T-helper 17 cell (primary cell): ENCODE measurements at places on chromosomes 7 and 10.

DNA sequence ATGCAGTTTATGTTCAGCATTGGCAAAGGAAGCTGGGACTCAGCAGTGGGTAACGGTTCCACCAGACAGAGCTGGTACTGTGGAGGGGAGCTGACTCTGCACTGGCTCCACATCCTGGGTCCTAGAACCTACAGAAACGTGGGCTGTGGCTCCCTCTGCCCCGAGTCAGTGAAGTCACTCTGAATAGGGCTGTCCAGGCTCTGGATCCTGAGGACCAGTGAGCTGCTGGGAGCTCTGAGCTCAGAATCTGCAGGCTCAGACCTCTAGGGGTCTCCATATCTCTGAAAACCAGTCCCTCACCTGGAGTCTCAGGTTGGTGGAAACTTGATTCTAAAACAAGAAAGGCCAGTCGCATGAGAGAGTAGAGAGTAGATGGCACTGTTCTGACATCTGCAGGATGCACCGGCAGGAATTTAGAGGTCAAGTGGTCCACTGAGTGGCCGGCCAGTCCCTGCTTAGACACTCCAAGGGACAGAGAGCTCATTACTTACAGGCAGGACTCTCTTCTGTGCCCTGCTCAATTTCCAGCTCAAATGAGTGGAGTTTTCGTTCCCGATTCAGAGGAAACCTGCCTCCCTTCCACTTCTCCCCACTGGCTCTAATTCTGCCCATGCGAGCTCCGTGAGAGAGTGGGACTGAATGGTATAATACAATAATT lies 18.6 kb downstream of the NPFFR1 start:
- peaks cover 3% of the 10 kb centered on the region for H3K4me1 ChIP-seq
- H3K27me3 ChIP-seq = peaks cover 11% of the 10 kb centered on the region
- no peak overlapping the region for H3K27ac ChIP-seq
- no peak for DNase-seq

DNA sequence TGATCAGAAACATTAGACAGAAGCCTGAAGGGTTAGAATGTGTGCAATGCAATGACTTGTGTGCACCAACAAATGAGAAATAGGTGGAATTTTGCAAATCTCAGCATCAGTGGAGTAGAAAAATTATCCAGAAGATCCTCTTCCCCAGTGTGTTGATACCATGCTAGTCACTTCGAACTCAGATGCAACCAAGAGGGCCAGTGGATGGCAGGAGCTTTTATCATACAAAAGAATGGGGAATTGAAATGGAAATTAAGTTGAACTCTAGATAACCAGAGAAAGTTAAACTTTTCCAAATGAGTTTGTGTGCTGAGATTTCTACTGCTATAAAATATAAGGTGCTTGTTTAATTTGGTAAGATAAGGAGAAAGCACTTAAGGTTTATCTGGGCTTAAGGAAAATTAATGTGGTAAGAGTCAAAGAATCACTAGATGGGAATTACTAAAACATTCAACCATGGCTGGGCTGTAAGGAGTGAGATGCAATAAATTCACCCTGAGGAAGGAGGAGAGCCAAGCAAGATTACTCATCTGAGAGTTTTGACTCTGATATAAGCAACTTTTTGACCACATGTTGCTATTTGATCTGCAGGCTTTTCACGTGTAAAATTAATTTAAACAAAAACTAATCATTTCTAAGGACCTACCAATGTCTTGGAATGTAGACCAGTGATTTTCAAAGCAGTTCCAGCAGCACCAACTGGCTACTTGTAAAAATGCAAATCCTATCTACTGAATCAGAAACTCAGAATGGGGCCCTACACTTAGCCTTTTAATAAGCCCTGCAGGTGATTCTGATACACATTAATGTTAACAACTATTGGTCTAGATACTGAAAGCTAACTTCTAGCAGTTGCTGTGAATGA lies 113.2 kb downstream of the CDC14C start:
- no peak overlapping the region for H3K27ac ChIP-seq
- no peaks in the 10 kb centered on the region for H3K27me3 ChIP-seq
- H3K36me3 ChIP-seq = no peaks in the 10 kb centered on the region
- no peak for DNase-seq
- no peaks in the 10 kb centered on the region for H3K4me1 ChIP-seq
- no peak overlapping the region for H3K4me3 ChIP-seq

DNA sequence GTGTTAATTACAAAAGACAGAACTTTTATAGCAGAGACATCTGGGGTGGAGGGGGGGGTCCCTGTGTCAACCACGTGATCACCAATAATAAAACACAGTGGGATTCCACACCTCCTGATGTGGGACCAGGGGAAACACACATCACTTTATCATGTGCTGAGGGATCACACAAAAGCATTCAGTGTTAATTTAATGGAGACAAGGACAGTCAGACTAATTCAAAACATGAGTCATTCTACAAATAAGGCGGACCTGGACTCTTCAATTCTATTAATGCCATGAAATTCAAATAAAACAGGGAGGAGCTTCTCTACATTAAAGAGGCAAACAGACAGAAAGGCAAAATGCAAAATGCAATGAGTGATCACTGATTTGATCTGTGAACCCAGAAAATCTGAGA lies 67.3 kb upstream of the PFKP start:
- peaks cover 2% of the 10 kb centered on the region for H3K4me1 ChIP-seq
- no peak for DNase-seq
- H3K27ac ChIP-seq = peak overlapping the region; percentile 5
- H3K4me3 ChIP-seq = no peak overlapping the region

- peaks cover 2% of the 10 kb centered on the region for H3K4me1 ChIP-seq
- H3K27ac ChIP-seq = no peak overlapping the region
- no peak overlapping the region for H3K4me3 ChIP-seq
- H3K36me3 ChIP-seq = no peaks in the 10 kb centered on the region
Measured at GRCh38 chr10:7696545-7696944, 6.6 kb upstream of the ITIH2 start.

DNA sequence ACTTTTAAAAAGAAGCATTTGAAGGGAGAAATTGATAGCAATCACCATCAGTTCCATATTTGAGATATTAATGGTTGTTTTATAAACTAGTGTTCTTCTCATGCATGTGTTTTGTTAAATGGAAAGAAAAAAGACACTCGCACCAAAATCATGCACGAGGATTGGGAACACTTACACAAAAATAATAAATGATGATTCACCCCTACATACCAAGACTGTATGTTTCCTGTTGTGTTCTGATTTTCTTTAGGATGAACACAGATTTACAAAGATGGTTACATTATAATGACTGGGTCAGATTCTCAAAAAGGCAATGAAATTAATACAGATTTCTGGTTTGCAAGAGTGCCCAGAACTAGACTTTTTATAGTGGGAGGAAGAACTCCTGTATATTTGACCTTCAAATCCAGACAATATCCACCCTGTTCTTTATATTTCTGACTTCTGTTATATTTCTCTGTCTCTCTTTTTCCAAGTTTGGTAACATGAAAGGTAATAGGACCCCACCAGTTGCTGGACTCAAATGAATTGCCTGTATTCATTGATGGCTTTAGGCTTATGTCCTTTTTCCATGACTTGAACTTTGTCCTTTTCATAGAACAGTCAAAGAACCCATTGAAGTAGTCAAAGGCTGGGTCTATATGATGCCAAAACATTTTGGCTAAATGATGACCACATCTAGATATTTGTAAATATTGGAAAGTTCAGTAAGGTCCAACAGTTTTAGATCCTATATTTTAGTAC lies 54.4 kb downstream of the SEMA3A start:
- no peak overlapping the region for H3K4me3 ChIP-seq
- no peaks in the 10 kb centered on the region for H3K27me3 ChIP-seq
- H3K36me3 ChIP-seq = no peaks in the 10 kb centered on the region
- H3K4me1 ChIP-seq = no peaks in the 10 kb centered on the region
- H3K27ac ChIP-seq = no peak overlapping the region

GRCh38 chr10:110504111-110504735 lies 6.5 kb downstream of the DUSP5 start:
- peaks cover 4% of the 10 kb centered on the region for H3K36me3 ChIP-seq
- peak overlapping the region; percentile 99 for H3K4me3 ChIP-seq
- DNase-seq = no peak
- no peaks in the 10 kb centered on the region for H3K27me3 ChIP-seq
- H3K4me1 ChIP-seq = peaks cover 74% of the 10 kb centered on the region
- H3K27ac ChIP-seq = peak overlapping the region; percentile 97

DNA sequence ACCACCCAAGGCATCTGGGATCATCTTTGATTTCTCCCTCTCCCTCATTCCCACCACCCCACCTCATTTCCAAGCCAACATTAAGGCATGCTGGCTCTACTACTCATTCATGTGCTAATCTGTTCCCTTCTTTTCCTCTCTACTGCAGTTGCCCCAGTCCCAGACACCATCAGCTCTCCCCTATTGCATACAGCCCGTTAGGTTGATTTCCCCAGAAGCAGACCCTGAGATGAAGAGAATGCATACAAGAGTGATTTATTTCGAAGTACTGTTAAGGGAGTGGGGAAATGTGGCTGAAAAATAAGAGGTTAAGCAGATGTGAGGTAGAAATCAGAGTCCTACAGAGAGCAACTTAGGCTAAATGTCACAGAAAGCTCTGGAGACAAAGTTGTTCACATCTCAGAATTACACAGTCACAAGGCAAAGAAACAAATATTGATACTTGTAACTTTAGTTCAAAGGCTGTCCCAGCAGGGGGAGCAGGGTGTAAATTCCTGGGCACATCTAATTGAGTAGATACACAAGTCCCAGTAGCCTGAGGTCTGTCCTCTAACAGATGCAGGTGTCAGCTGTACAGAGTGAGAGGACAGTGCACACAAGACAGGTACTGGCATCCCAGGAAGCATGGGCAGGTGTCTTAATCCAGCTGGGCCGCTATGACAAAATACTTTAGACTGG lies 20.9 kb downstream of the AKR1D1 start:
- H3K4me3 ChIP-seq = no peak overlapping the region
- peaks cover 6% of the 10 kb centered on the region for H3K36me3 ChIP-seq
- DNase-seq = no peak

- DNase-seq = no peak
Measured at GRCh38 chr7:47227762-47228177, 354.1 kb downstream of the TNS3 start.

DNA sequence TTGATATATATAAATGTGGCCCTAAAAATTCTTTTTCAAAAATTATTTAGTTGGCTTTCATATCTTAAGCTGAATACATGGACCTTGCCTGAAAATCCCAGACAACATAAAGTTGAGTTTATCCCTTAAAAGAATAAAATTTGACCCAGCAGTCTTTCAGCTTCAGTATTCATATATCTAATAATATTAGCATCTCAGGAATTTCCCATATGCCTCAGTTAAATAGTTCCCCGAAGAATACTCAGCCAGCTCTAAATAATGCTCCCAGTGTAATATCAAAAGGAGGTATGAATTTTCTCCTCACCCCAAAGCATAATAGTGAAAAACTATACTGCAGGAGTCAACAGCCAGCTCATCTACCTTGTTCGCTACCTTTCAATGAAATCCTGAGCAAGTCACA lies 145.9 kb downstream of the CTNNA3 start:
- no peak for DNase-seq
- peaks cover 2% of the 10 kb centered on the region for H3K4me1 ChIP-seq
- no peaks in the 10 kb centered on the region for H3K36me3 ChIP-seq
- H3K27ac ChIP-seq = no peak overlapping the region
- no peak overlapping the region for H3K4me3 ChIP-seq

DNA sequence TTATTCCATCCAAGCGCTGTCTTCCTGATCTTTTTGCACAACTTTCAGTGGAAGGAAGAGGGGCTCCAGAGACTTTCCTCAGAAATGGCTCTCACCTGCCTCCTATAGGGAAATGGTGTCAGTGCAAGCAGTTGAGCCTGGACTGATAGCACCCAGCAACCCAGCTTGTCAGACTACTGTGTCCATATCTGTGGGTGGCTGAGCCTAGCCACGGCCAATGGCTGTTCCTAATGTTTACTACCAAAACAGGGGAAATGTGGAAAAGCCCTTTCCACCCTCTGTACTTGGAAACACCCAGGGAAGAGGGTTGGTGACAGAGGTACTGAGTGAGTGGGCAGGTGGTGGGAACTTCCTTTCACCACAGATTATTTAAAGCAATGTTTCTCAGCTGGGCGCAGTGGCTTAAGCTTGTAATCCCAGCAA lies 4.3 kb upstream of the YKT6 start:
- no peak for DNase-seq
- peaks cover 34% of the 10 kb centered on the region for H3K27me3 ChIP-seq
- no peak overlapping the region for H3K4me3 ChIP-seq

DNA sequence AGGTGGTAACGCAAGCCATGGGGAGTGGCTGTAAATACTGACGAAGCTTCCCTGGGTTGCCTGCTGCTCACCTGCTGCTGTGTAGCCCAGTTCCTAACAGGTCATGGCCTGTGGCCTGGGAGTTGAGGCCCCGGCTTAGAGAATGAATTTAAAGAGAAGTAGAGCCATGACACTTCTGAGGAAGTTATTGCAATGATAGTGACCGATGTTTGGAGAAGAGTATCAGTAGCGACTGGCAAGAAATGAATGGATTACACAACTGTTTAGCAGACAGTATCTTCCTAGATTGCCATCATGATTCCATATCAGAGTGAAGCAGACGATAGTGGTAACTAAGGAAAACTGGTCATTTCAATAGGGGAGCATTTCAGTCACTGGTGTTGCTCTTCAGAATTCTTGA lies 249.6 kb downstream of the PLXDC2 start:
- H3K27ac ChIP-seq = no peak overlapping the region
- no peak overlapping the region for H3K4me3 ChIP-seq
- no peaks in the 10 kb centered on the region for H3K27me3 ChIP-seq
- no peaks in the 10 kb centered on the region for H3K36me3 ChIP-seq
